Stimulated activated CD4-positive, alpha-beta T cell treated with anti-CD3 and anti-CD28 coated beads, Interleukin-1b, Interleukin-23, amount 100 ng/mL, for 4 hours (primary cell): ENCODE measurements at places on chromosomes 6 and 20.
A peak's percentile ranks its signal among the peaks of the same experiment; 100 is the strongest.

- no peak for DNase-seq
Measured at GRCh38 chr6:6688283-6688682, 99.8 kb downstream of the LY86 start.

DNA sequence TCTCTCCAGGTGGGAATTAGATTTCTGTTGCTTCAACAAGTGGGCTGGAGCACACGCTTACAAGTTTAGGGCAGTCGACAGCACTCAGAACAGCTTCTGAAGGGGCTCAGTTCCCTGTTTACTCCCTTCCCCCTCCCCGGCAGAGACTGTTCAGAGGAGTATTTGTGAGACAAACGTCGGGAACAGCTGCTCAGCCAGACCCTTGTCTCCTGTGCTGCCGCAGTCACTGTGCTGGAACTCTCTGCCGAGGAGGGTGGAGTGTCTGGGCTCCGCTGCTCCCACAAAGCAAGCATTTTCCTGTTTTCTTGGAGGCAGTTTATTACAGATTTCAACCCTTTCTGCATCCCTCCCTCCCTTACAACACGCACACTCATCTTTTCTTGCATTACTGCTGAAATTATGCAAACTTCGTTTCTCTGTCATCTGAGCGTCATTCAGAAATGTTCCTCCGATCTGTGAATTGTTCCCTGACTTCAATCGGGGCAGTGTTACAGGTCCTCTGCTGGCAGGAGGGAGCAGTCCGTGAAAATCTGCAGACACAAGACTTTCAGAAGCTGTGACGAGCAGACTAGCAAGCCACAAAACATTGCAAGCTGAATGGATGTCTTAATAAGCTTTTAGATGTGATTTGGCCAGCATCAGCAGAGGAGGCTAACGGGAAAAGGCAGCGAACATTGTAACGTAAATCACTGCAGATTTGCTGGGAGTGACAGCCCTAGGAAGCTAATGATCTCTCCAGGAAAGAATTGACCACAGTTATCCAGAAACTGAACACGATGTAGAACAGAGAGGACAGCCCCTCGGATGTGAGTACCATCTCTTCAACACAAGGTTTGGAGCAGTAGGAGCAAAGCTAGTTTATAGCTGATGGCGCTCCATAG, 76.2 kb downstream of the LYRM2 start:
- no peak for DNase-seq

GRCh38 chr6:15213838-15214400, 31.9 kb upstream of the JARID2 start:
- DNase-seq = no peak

DNA sequence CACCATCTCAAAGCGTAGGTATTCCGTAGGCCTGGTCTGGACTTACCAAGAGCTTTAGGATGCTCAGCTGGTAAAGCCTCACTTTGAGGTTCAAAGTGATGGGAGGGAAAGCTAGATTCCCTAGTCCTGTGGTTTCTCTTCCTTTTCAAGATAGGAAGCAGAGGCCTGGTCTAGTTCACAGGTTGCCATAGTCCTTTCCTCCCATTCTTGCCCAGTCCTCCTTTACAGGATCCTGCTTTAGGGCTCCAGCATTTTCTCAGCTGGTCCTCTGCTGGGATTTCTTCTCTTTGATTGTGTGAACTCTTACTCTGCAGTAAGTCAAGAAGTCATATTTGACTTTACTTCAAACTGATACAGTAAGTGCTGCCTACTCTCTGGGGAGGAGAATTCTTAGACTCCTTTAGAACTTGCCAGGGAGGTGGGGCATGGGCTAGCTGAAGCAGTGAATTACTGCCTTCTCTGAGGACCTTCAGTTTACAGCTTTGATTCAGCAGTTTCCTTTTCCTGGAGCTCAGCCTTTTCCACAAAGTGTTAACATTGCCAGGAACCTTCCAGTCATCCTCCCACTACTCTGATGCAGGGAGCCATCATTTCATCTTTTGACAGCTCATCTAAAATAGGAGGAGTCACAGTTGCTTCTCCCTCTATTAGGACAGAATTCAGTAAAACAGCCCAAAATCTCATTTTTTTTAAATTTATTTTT, 42.8 kb upstream of the PLCG1 start:
- no peak for DNase-seq

DNA sequence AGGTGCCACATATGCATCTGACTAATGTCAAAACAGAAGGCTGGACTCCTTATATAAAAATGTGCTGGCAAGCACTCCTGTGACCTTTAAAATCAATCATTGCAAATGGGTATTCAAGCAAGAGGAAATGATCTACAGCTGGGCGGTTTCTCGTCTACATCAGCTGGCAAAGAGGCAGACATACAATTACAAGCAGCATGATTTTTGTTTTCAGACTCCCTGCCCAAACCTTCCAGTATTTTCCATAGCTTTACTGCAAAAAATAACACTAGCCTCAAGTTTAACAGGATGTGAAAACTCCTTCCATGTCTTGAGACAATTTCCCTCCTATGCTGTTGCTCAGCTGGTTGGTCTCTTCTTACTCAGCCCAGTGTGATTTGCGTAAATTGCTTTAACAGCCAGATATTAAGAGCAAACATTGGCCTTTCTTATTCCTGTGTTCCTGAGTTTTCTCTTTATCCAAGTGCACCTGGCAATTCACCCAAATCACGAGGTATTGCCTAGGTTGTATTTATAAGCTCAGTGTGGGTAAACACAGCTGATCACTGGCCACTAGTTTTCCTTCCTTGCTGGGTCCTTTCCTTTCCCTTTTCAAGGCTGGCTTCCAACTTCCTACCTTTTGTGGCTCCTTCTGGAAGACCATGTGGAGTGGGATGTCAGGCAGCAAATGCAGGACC, 130.4 kb downstream of the MOXD1 start:
- no peak for DNase-seq

- DNase-seq = peak; percentile 18
Measured at GRCh38 chr6:44667668-44668390, 280.3 kb downstream of the CDC5L start.

DNA sequence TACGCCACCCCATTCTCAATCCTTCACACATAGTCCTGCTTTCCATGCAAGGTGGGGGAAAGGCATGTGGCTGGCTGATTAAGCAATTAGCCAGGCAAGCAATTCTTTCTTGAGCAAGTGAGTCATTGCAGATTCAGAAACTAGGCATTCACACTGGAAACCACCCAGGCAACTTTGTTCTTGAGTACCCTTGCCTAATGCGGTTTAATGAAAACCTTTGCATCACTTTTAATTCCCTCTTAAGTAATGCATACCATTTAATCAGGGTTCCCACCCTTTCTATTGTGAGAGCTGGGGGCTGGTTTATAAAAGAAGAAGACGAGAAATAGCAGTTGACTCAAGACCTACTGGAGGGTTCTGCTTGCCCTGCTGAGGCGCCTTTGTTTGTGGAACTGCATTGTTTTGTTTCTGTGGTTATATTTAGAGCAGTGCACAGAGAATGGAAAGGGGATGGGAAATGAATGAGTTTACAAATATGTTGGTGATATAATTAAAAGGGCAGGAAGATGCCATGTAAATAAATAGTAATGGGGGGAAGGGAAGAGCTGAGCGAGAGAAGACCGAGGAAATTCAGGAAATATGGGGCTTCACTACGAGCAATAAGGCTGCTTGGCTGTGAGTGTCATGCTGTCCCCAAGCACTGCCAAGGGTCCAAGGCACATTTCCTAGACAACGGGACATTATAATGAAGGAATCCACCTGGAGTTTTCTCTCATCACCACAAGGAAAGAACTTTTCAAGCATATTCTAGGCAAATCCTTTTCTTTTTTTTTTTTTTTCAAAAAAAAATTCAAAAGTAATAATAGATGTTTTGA, 48.8 kb upstream of the TSHZ2 start:
- DNase-seq = no peak

- DNase-seq = no peak
Measured at GRCh38 chr6:14946753-14947152, 299.1 kb upstream of the JARID2 start.

DNA sequence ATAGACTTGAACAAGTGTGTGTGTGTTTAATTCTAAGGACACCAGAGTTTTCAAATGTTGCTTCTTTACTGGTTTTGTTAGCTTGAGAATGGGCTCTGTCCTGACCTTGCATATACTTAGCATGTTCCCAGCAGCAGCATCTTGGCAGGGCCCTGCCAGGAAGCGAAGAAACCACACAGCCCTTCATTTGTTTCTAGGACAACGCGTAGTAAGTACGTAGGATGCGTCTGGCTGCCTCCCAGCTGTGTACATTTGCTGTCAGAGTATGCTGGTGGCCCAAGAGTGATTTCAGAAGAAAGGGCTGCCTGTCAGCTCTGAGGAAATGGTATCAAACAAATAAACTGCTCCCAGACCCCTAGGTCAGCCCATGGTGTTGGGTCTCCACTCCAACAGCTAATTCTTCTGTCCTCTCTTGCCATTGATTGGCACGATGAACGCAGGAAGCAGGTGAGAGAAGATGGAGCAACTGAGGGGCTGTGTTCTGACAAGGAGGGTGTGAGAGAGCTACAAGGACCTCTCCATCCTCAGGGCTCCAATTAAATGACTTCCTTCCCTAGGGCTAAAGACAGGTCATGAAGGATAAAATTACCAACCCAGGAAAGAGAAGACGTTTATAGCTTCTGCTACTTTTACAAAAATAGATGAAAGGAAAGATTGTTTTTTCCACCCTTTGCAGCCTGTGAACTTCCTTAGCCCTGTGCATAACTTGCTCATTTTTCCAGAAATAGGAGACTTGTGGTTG, 55.9 kb upstream of the HDDC2 start:
- no peak for DNase-seq

DNA sequence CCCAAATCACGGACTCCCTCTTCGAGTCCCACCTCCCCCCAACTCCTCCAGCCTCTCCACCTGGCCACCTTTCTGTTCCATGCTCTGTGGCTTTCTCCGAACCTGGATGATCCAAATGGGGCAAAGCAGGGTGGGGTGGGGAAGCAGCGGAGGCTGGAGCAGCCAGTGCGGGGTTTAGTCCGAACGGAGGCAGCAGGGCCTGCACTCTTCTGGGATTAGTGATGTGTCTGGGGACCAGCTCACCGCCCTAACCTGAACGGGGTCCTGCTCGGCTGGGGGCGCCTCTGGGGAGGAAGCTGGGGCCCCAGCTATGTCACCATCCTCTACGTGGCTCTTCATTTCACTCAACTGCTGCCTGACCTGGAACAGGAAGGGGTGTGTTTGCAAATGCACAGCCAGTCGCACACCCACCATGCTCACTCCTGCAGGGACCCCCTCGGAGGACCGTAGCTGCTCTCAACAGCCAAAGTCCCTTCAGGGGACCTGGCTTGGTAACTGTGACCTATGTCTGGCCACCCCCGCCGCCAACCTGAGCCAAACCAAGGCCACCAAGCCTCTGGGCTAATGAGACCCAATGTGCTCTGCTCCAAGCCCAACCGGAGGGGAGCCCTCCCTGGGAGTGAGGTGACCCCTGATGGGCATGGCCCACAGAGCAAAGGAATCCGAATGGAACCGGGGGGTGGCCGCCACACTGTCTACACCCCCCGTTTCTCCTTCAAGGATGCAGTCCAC, 46.8 kb downstream of the DSTN start:
- no peak for DNase-seq

GRCh38 chr20:39885975-39886649, 802.9 kb downstream of the MAFB start:
- DNase-seq = no peak

DNA sequence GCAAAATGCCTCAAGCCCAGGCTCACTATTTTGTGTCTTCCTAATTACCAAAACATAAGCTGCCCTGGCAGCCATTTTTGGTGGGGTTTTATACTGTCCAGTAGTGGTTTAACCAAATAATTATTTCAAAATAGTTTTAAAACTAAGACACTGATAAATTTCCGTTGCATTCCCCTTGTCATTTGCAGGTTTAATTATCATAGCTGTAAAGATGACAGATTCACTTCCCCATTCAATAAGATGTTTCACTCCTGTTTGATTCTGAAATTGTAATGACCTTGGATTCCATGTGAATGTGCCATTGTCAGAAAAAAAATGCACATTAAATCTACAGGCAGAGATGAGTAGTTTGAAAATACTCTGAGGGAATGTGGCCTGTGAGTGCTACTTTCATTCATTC, 172.0 kb downstream of the COL9A1 start:
- DNase-seq = no peak

- DNase-seq = no peak
Measured at GRCh38 chr6:89643406-89643805, 4.9 kb upstream of the LYRM2 start.

GRCh38 chr6:2656460-2657079, 94.2 kb downstream of the MYLK4 start:
- no peak for DNase-seq

GRCh38 chr20:39800548-39800947, 838.4 kb downstream of the DHX35 start:
- DNase-seq = no peak

GRCh38 chr6:90219209-90219985, 77.2 kb downstream of the BACH2 start:
- no peak for DNase-seq

GRCh38 chr6:155687645-155688044, 232.0 kb upstream of the NOX3 start:
- DNase-seq = no peak

- DNase-seq = no peak
Measured at GRCh38 chr6:21426841-21427490, 166.6 kb upstream of the SOX4 start.

- no peak for DNase-seq
Measured at GRCh38 chr20:46358346-46359058, 47.9 kb downstream of the ELMO2 start.

DNA sequence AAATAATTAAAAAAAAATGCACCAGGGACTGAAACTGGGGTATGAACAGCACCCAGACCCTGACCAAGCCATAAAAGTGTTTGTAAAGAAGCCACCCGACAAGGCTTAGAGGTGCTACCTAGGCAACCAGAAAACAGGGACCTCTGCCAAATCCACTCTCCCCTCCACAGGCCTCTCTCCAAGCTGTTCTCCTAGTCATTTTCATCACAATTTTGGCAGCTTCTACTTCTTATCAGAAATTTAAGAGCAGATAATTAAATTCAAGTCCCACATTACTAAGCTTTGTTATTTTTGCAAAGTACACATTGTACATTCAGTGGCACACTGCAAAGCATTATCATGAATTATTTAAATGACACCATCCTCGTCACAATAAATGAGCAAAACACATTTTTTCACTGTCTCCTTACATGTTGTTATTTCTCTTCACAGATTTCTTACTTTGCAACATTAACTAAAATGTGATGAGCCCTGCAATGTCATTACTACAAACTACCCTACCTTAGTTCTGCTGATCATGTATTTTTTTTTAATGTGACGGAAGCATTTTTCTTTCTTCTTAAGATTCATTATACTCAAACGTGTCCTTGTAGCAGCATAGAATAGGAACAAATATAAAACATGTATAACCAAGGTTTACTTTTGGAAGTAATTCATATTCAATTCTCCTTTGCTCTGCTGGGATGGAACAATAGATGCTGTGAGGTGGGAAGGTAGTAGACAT, 38.1 kb downstream of the ECT2L start:
- no peak for DNase-seq

DNA sequence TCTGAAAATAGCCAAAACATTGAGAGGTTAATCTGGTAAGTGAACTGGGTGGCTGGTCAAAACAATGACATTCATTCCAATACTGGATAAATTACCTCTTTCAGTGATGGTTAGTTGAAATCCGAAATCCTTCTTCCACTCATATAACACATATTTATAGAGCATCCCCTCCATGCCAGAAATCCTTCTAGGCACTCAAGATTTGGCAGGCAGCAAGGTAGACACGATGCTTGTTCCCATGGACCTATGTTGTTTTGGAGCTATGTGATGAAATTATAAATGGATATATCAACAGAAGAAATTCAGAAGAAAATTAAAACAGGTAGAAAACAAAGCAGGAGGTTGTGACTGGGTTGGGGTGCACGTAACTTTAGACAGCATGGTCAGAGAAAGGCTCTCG, 26.3 kb upstream of the SNRPB2 start:
- DNase-seq = no peak

GRCh38 chr6:142950291-142950690, 5.3 kb upstream of the HIVEP2 start:
- DNase-seq = no peak

GRCh38 chr6:40907198-40907701, 131.8 kb downstream of the UNC5CL start:
- no peak for DNase-seq
